Upper lobe of right lung (tissue), 1 donor: ENCODE measurements at places on chromosomes 2 and 18.

GRCh38 chr2:112026509-112026908 is 28.6 kb upstream of the TMEM87B start:
- H3K27ac ChIP-seq, result no peak overlapping the region
- no peak for DNase-seq
- H3K36me3 ChIP-seq, result peaks cover 21% of the 10 kb centered on the region
- H3K4me1 ChIP-seq, result peaks cover 4% of the 10 kb centered on the region
- no peaks in the 10 kb centered on the region for H3K27me3 ChIP-seq

GRCh38 chr2:145161656-145162055 is 641.7 kb upstream of the ZEB2 start:
- H3K27me3 ChIP-seq, result no peaks in the 10 kb centered on the region
- H3K4me3 ChIP-seq, result no peak overlapping the region
- H3K27ac ChIP-seq, result no peak overlapping the region

- H3K27ac ChIP-seq, result no peak overlapping the region
- DNase-seq, result no peak
- H3K27me3 ChIP-seq, result no peaks in the 10 kb centered on the region
- peaks cover 22% of the 10 kb centered on the region for H3K4me1 ChIP-seq
- peaks cover 74% of the 10 kb centered on the region for H3K36me3 ChIP-seq
Observed at GRCh38 chr2:232839411-232840079, 30.5 kb upstream of the SNORC start.

DNA sequence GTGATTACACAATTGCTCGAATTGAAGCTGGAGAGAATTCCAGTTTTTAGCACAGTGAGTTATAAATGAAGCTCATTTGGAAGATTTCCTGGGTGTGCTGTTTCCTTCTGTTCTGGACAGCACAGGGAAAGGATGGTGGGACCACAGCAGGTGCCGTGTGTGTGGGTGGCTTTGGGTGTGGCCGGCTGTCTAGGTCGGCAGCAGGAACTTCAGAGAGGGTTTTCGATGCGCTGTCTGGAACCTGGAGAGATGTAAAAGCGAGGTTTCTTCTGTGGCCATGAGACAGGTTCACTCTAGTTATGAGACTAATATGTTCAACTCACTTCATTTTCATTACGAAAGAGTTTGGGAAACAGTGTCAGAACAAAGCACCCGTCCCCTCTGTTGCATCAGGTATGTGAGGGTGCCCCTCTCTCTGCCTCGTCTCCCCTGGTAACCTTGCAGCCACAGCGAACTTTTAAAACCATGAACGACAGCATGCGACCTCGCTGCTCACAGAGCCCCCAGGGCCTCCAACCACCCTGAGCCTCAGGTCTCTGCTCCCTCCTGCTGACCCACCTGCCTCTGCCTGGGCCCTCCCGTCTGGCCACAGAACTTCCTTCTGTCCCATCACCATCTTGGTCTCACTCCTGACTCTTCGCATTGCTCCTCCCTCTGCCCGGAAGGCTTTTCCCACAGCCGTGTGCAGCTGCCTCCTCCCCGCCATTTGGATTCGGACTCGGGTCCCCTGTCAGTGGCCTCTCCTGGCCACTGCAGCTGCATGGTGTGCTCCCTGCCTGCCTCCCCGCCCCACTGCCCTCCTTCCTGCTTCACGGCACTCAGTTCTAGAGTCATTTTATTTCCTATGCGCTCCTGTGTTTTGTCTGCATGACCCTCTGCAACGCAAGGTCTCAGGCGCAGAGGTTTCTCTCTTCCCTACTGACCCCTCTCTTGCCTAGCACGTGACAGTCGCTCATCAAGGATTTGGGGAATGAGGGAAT is 151.2 kb downstream of the NDUFA10 start:
- no peak overlapping the region for H3K27ac ChIP-seq
- peaks cover 4% of the 10 kb centered on the region for H3K27me3 ChIP-seq
- no peak overlapping the region for H3K4me3 ChIP-seq
- no peaks in the 10 kb centered on the region for H3K36me3 ChIP-seq
- DNase-seq, result peak; percentile 38

DNA sequence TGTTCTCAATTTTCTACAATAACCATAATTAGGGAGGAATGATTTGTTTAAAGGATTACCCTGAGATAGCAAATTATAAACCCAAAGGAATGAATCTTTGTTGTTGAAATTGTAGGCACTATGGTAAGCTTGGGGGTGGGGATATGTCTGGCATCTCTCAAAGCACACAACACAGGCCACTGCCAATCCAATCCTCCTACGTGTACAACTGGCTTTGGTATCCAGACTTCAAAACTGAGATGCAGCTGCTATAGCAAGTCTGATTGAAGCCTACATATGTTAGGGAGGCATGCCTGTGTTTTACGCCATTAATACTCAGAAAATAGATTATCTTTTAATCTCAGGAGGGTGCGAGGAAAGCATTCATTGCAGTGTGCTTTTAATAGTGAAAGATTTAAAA is 5.9 kb upstream of the NCOA1 start:
- H3K27ac ChIP-seq, result no peak overlapping the region
- DNase-seq, result no peak
- no peaks in the 10 kb centered on the region for H3K27me3 ChIP-seq

GRCh38 chr18:76442413-76443171 is 52.5 kb downstream of the ZNF516 start:
- H3K27me3 ChIP-seq, result no peaks in the 10 kb centered on the region
- peaks cover 37% of the 10 kb centered on the region for H3K36me3 ChIP-seq
- H3K27ac ChIP-seq, result no peak overlapping the region
- no peak overlapping the region for H3K4me3 ChIP-seq
- H3K4me1 ChIP-seq, result no peaks in the 10 kb centered on the region
- peak; percentile 58 for DNase-seq

DNA sequence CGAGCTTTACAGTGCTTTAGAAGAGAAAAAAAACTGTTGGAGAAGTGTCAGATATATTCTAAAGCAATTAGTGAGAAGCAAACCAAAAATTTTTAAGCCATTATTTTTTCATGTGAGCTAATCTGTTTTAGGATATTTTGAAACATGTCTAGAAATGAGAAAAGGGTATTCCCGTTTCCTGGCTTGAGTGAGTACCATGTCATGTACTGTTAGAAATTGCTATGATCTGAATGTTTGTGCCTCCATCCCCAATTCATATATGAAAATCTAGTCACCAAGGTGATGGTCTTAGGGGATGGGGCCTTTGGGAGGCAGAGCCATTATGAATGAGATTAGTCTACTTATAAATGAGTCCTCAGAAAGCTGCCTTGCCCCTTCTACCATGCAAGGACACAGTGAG is 493.3 kb upstream of the GCFC2 start:
- DNase-seq, result no peak
- no peaks in the 10 kb centered on the region for H3K36me3 ChIP-seq
- H3K4me1 ChIP-seq, result no peaks in the 10 kb centered on the region
- H3K27ac ChIP-seq, result no peak overlapping the region
- no peaks in the 10 kb centered on the region for H3K27me3 ChIP-seq

- H3K27me3 ChIP-seq, result no peaks in the 10 kb centered on the region
- no peaks in the 10 kb centered on the region for H3K4me1 ChIP-seq
- no peak overlapping the region for H3K27ac ChIP-seq
- no peak overlapping the region for H3K4me3 ChIP-seq
Observed at GRCh38 chr2:184780944-184781343, 182.6 kb downstream of the ZNF804A start.

DNA sequence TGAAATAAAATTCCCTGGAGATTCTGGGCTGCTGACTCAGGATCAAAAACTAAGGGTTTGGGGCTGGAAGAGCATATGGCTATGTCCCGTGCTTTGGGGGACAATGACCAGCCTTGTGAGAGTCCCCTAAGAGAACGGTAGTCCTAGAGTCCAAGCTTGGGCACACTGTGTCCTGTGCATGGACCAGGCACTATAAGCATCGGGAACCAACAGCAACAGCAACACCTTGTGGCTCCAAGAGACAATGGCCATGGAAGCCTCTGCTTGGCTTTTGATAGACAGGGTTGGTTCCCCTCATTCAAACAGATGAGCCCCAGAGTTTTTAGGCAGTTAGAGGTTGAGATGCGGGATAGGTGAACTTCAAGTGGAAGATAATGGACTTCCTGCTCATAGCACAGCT is 294.4 kb upstream of the CHAC2 start:
- no peak overlapping the region for H3K27ac ChIP-seq
- H3K36me3 ChIP-seq, result no peaks in the 10 kb centered on the region
- H3K27me3 ChIP-seq, result no peaks in the 10 kb centered on the region
- H3K4me3 ChIP-seq, result no peak overlapping the region

DNA sequence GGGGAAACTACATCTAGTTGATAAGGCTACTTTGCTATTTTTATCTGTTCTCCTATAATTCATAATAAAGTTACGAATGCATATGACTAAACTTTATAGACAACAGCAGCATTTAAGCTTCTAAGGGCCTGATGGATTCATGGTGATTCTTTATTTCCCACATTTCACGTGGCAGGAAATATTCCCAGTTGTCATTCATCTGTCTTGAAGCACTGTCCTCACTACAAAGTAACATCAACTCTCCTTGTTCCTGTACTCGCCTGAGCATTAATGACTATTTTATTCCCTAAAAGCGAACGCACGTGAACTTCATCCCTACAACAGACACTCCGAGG is 2.6 kb downstream of the SATB2 start:
- H3K36me3 ChIP-seq, result no peaks in the 10 kb centered on the region
- H3K27ac ChIP-seq, result no peak overlapping the region
- no peak for DNase-seq
- no peak overlapping the region for H3K4me3 ChIP-seq
- H3K27me3 ChIP-seq, result peaks cover 70% of the 10 kb centered on the region

DNA sequence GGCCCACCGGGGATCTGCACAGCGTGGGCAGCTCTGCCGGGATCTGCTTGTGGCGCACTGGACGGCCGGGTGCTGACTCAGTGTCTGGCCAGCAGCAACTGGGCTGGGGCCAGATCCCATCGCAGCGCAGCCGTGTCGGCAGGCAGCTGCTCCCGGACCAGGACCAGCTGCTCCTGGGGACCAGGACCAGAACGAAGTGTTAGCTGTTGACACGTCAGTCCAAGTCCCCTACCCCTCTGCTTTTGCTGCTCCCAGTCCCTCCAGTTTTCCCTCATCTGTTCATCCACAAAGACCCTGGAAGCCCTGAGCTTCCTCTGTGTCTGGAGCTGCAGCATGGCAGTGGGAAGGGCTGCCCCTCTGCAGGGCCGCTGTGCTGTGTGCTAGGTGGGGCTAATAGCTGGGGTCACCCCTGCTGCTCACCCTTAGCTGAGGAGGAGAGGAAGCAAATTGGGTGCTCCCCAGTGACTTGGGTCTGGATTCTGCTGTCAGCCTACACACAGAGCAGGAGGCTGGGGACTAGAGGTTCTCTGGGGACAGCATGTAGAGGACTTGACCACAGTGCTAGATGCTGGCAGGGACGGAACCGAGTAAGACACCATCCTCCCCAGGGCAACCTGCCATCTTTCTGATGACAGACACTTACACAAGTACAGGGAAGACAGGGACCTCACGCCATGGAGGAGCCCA is 16.9 kb upstream of the KIF1A start:
- H3K4me3 ChIP-seq, result no peak overlapping the region
- peaks cover 13% of the 10 kb centered on the region for H3K27me3 ChIP-seq
- no peaks in the 10 kb centered on the region for H3K36me3 ChIP-seq
- no peak overlapping the region for H3K27ac ChIP-seq

GRCh38 chr2:43482961-43483360 is 112.9 kb downstream of the THADA start:
- no peaks in the 10 kb centered on the region for H3K36me3 ChIP-seq
- no peak overlapping the region for H3K4me3 ChIP-seq
- H3K27me3 ChIP-seq, result no peaks in the 10 kb centered on the region
- H3K27ac ChIP-seq, result no peak overlapping the region

DNA sequence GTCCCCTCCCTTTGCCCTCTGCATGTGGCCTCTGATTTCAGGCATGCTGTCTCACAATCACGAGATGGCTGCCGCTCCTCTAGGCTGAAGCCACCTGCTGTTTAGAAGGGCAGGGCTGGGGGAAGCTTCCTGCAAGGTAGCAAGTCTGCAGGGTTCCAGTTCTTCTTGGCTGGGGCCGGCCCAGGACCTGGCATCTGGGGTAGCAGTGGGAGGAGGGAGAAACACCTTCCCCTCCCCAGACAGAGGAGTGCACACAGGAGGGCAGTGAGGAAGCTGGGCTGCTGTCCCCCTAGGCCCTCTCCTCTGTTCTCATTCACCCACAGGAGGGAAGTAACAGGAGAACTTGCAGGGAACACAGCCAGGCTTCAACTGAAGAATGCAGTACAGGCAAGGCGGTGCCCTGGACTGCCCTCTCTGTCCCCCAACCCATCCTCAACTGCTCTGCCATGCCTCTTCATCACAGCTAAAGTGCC is 345.9 kb upstream of the HS6ST1 start:
- H3K36me3 ChIP-seq, result no peaks in the 10 kb centered on the region
- no peaks in the 10 kb centered on the region for H3K4me1 ChIP-seq
- no peak for DNase-seq
- H3K27me3 ChIP-seq, result no peaks in the 10 kb centered on the region
- no peak overlapping the region for H3K27ac ChIP-seq

GRCh38 chr2:217714287-217714751 is 288.5 kb downstream of the TNS1 start:
- no peaks in the 10 kb centered on the region for H3K27me3 ChIP-seq
- H3K36me3 ChIP-seq, result no peaks in the 10 kb centered on the region
- DNase-seq, result peak; percentile 69
- peak overlapping the region; percentile 30 for H3K27ac ChIP-seq
- H3K4me3 ChIP-seq, result no peak overlapping the region

DNA sequence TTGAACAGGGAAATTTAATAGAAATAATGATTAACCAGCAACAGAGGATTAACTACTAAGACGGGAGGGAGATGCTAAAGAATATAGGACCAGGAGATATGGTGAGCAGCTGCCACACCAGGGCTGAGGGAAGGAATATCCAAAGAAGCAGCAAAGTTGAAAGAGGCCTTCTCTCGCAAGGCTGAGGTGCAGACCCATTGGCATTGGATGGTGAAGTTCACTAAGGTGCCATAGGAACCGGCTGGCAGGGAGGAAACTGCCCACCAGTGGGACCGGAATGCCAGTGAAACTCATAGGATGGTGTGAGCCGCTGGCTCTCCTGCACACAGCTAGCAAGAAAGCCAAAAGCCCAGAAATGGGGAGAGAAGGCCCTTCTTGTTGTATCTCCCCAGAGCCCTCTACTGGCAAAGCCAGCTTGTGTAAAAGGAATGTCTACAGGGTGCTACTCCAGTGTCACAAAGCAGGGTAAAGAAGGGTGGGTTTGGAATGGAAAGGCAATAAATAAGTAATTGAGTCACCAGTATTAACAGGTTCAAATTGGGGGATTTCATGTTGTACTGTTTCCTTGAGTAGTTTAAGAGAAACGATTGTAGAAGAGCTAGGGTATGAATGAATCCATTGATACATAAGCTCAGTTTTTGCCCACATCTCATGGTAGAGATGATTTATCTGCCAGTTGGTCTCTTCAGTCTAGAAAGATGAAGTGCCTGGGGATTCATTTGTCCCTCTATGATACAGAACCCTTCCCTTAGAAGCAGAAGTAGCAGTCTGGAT is 36.0 kb downstream of the FARP2 start:
- DNase-seq, result no peak
- no peaks in the 10 kb centered on the region for H3K36me3 ChIP-seq
- no peak overlapping the region for H3K27ac ChIP-seq

- H3K27ac ChIP-seq, result no peak overlapping the region
- no peaks in the 10 kb centered on the region for H3K36me3 ChIP-seq
- no peak for DNase-seq
- H3K4me1 ChIP-seq, result no peaks in the 10 kb centered on the region
- no peak overlapping the region for H3K4me3 ChIP-seq
Observed at GRCh38 chr2:44716131-44716530, 225.4 kb upstream of the SIX3 start.
